ENCODE measurements at places on chromosomes 1 and 21. TPM values are rescaled to one million over a fixed set of nuclear protein-coding genes. Genes with fewer than 3 reads are reported as not detected.

DNA sequence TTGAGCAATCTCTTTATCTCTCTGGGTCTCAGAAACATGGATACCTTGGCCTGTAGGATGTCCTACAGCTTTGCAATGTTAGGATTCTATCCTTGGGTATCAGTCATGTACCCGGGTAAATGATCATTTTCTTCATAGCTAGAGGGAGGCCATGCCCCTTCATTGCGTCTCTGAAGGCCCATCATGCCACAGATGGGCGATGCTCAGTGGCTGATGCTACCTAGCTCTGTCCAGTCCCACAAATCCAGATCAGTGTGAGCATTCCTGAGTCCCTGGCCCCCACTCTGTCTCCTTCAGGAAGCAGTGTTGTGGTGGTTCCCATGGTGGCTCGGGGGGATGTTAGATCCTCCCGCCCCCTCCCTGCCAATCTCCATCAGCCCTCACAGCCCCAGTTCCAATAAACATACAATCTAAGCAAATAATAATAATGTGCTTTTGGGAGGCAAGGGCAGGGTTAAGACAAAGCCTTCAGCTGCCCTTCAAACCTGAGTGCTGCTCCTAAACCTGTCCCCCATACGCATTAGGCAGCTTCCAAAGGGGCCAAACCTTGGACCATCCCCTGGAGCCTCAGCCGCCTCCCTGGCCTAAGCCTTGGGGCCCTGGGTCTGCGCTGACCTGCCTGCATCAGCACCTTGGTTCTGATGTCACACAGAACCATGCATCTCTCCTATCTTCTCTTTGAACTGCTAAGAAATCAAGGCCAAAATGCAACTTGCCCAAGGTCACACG is 681 bp upstream of the GPR61 start:
- DNase-seq = no peak
- no peak overlapping the region for H3K4me3 ChIP-seq
- H3K4me1 ChIP-seq = no peaks in the 10 kb centered on the region
- H3K27ac ChIP-seq = no peak overlapping the region
- H3K36me3 ChIP-seq = no peaks in the 10 kb centered on the region

The PLA2G2D gene
- not detected for total RNA-seq

GRCh38 chr1:198876371-198876871 is 237.6 kb downstream of the PTPRC start:
- no peak overlapping the region for H3K4me3 ChIP-seq
- H3K27ac ChIP-seq = no peak overlapping the region
- no peaks in the 10 kb centered on the region for H3K36me3 ChIP-seq
- DNase-seq = no peak
- no peaks in the 10 kb centered on the region for H3K4me1 ChIP-seq

The LCK gene
- total RNA-seq = 16.1 TPM

DNA sequence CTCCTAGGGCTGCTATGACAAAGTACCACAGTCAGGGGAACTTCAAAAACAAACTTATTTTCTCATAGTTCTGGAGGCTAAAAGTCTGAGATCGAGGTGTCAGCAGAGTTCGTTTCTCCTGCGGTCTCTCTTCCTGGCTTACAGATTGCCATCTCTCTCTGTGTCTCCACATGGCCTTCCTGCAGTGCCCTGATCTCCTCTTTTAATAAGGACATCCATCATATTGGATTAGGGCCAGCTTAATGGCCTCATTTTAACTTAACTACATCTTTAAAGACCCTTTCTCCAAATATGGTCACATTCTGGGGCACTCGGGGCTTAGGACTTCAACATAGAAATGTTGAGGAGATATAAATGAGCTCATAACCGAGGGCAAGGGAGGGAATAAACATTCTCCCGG is 12.2 kb downstream of the C1orf74 start:
- H3K36me3 ChIP-seq = no peaks in the 10 kb centered on the region
- no peaks in the 10 kb centered on the region for H3K27me3 ChIP-seq
- no peaks in the 10 kb centered on the region for H3K4me1 ChIP-seq
- no peak overlapping the region for H3K4me3 ChIP-seq
- no peak for DNase-seq
- no peak overlapping the region for H3K27ac ChIP-seq

DNA sequence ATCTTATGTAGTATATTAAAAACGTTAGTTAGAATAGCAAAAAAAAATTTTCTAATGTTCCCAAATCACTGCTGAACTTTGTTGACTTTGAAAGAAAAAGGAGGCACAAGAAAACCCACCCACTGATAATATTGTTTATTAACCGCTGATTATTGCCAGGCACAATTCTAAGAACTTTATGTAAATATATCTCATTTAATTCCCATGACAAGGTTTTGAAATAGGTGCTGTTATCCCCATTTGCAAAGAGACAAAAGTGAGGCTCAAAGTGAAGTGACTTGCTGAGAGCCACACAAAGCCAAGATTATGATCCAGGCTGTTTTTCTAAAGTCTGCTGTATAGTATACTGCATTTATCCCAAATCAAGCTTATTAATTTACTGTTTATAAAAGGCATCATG is 56.4 kb downstream of the SASS6 start:
- H3K27me3 ChIP-seq = no peaks in the 10 kb centered on the region
- H3K4me1 ChIP-seq = no peaks in the 10 kb centered on the region
- H3K36me3 ChIP-seq = no peaks in the 10 kb centered on the region
- H3K4me3 ChIP-seq = no peak overlapping the region

DNA sequence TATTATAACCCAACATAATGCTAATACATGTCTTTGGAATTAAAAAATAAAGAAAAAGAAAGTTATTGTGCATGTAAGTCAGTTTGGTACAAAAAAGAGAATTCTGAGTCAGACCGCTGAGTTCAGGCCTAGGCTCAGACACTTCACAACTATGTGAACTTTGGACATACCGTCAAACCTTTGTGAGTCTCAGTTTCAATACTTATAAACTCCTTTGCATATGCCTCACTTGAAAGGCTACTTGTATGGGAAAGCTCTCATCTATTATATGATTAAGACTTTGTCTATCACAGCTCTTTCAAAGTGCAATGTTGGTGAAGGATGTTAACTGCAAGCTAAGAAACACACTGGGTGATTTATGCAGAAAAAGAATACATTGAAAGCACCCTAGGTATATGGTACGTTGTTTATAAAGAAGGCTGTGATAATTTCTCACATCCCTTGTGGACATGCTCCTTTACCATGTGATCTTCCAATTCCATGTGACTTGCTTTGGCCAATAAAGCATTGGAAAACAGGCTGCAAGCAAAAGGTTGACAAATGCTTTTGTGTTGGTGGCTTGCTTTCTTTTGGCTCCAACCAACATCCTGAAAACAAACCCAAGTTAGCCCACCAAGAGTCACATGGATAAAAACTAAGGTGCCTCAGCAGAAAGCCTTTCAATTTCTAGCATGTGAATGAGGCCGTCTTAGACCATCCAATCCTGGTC is 49.6 kb downstream of the INTS7 start:
- H3K4me3 ChIP-seq = no peak overlapping the region
- no peaks in the 10 kb centered on the region for H3K27me3 ChIP-seq
- H3K27ac ChIP-seq = no peak overlapping the region
- no peaks in the 10 kb centered on the region for H3K4me1 ChIP-seq

- H3K27ac ChIP-seq = no peak overlapping the region
- H3K4me3 ChIP-seq = no peak overlapping the region
- no peaks in the 10 kb centered on the region for H3K4me1 ChIP-seq
Measured at GRCh38 chr21:24939291-24939690, 668.0 kb downstream of the MRPL39 start.

The GJB5 gene
- not detected for total RNA-seq

GRCh38 chr1:48202030-48202752 is 20.3 kb upstream of the SLC5A9 start:
- no peak overlapping the region for H3K27ac ChIP-seq
- no peaks in the 10 kb centered on the region for H3K4me1 ChIP-seq
- H3K27me3 ChIP-seq = no peaks in the 10 kb centered on the region
- H3K4me3 ChIP-seq = no peak overlapping the region
- no peaks in the 10 kb centered on the region for H3K36me3 ChIP-seq

The LRRC38 gene
- total RNA-seq = not detected

- H3K36me3 ChIP-seq = no peaks in the 10 kb centered on the region
- no peak overlapping the region for H3K27ac ChIP-seq
- H3K4me1 ChIP-seq = no peaks in the 10 kb centered on the region
- no peak for DNase-seq
Measured at GRCh38 chr1:103441342-103441741, 84.2 kb upstream of the RNPC3 start.

The BMP8B gene
- total RNA-seq = 13.4 TPM

GRCh38 chr21:17925899-17926298 is 106.7 kb upstream of the C21orf91 start:
- no peak overlapping the region for H3K4me3 ChIP-seq
- H3K36me3 ChIP-seq = no peaks in the 10 kb centered on the region
- no peaks in the 10 kb centered on the region for H3K27me3 ChIP-seq
- no peaks in the 10 kb centered on the region for H3K4me1 ChIP-seq
- no peak for DNase-seq
- no peak overlapping the region for H3K27ac ChIP-seq

DNA sequence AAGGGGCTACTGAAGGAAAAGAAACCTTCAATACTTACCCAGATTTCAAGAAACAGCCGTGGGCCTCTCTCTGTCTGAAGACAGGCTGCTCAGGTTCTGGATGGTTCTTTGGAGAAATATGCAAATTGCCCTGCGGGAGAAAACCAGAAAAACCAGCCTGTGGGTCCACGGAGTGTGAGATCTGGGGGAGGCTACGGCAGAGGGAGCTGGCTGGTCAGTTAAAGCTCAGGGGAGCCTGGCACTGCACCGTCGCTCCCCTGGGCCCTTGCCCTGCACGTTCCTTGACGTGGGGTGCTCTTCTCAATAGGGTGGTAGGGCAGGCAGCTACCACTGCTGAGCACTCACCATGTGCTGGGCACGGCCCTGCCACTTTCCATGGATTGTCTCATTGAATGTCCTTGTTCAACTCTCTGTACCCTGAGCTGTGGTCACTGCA is 12.7 kb downstream of the TMCO4 start:
- DNase-seq = no peak
- no peak overlapping the region for H3K4me3 ChIP-seq
- H3K27me3 ChIP-seq = no peaks in the 10 kb centered on the region
- H3K4me1 ChIP-seq = no peaks in the 10 kb centered on the region

GRCh38 chr1:199020904-199021303 is 382.1 kb downstream of the PTPRC start:
- H3K4me3 ChIP-seq = no peak overlapping the region
- no peak for DNase-seq
- H3K27me3 ChIP-seq = no peaks in the 10 kb centered on the region
- H3K36me3 ChIP-seq = no peaks in the 10 kb centered on the region

DNA sequence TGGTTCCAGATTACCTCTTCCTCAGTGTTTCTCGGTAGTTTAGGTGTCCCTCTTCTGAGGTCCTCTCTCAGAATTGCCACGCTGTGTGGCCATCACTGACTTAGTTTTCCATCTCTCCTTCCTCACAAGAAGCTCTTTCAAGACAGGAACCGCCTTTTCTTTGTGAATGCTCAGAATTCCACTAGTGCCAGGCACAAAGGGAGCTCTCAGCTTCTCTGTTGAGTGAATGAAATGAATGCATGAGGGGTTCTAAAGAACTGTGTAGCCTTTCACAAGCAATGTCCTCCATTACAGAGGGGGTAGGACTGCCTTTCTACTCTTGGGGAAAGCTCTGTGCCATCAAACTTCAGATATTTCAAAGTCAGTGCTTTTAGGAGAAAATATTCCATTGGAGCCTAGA is 546.8 kb downstream of the RWDD3 start:
- H3K27ac ChIP-seq = no peak overlapping the region
- no peaks in the 10 kb centered on the region for H3K27me3 ChIP-seq
- H3K36me3 ChIP-seq = no peaks in the 10 kb centered on the region
- H3K4me3 ChIP-seq = no peak overlapping the region

The TMEM82 gene
- 36.0 TPM for total RNA-seq

DNA sequence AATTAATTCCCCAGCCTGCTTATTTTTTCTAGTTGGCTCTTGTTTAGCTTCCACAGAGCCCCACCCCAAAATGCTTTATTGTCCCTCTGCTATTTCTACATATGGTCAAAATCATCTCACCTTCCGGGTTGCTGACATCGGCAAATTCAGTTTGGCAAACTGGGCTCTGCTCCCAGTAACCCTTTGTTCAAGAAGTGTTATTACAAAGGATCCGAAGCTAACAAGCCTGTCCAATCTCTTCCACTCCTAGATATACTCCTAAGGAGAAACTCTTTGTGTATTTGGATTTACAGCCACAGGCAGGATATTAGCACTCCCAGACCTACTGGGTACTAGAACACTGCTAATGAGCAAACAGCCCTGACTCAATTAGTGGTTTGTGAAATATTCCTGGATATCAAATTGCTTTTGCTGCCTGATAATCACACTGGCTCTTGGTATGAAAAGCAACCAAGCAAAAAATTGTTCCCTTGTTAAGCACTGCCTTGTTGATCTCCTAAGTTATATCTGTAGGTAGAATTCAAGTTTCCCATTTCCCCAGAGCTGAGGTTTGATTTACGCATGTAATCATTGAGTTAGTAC is 4.0 kb downstream of the JUN start:
- no peaks in the 10 kb centered on the region for H3K4me1 ChIP-seq
- peak overlapping the region; percentile 21 for H3K27ac ChIP-seq
- DNase-seq = no peak

DNA sequence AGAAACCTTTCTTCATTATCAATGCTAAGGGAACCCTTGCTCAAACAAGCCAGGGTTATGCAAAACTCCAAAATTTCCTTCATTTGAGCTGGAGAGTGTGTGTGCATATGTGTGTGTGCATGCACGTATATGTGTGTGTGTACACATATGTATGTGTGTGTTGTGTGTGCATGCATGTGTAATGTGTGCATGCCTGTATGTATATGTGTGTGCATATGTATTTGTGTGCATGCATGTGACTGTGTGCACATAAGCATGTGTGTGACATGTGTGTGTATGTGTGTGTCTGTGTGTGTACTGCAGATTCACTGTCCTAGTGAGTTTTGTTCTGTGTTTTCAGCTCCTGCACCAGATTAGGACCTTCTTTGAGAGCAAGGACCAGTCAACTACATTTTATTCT is 28.2 kb downstream of the PAX7 start:
- no peaks in the 10 kb centered on the region for H3K4me1 ChIP-seq
- no peak for DNase-seq
- H3K27ac ChIP-seq = no peak overlapping the region
- peaks cover 3% of the 10 kb centered on the region for H3K27me3 ChIP-seq

The CNN3 gene
- 97.6 TPM for total RNA-seq

The CYP4B1 gene
- 38.8 TPM for total RNA-seq

The FALEC gene
- total RNA-seq = not detected

DNA sequence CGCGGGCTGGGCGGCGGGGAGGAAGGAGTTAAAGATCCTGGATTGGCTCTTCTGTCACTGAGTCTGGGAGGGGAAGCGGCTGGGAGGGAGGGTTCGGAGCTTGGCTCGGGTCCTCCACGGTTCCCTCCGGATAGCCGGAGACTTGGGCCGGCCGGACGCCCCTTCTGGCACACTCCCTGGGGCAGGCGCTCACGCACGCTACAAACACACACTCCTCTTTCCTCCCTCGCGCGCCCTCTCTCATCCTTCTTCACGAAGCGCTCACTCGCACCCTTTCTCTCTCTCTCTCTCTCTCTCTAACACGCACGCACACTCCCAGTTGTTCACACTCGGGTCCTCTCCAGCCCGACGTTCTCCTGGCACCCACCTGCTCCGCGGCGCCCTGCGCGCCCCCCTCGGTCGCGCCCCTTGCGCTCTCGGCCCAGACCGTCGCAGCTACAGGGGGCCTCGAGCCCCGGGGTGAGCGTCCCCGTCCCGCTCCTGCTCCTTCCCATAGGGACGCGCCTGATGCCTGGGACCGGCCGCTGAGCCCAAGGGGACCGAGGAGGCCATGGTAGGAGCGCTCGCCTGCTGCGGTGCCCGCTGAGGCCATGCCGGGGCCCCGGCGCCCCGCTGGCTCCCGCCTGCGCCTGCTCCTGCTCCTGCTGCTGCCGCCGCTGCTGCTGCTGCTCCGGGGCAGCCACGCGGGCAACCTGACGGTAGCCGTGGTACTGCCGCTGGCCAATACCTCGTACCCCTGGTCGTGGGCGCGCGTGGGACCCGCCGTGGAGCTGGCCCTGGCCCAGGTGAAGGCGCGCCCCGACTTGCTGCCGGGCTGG is at the start of gene NPR1:
NPR1 (plus strand) TSS at position 170 of the 818 bp plus-strand sequence; CDS start at position 591, 421 bp downstream.
- peak within 1 kb of the TSS; percentile 46 for H3K4me3 ChIP-seq
- peak; percentile 59 for DNase-seq
- H3K36me3 ChIP-seq = no peaks in the 10 kb centered on the region
- H3K4me1 ChIP-seq = peaks cover 25% of the 10 kb centered on the region

The B4GALT2 gene
- total RNA-seq = 22.4 TPM

Measured in Peyer's patch (tissue), 4 donors.